ENCODE measurements at places on chromosomes 4 and X.

GRCh38 chr4:118814058-118814457, 21.9 kb downstream of the SEC24D start:
- no peak for DNase-seq

DNA sequence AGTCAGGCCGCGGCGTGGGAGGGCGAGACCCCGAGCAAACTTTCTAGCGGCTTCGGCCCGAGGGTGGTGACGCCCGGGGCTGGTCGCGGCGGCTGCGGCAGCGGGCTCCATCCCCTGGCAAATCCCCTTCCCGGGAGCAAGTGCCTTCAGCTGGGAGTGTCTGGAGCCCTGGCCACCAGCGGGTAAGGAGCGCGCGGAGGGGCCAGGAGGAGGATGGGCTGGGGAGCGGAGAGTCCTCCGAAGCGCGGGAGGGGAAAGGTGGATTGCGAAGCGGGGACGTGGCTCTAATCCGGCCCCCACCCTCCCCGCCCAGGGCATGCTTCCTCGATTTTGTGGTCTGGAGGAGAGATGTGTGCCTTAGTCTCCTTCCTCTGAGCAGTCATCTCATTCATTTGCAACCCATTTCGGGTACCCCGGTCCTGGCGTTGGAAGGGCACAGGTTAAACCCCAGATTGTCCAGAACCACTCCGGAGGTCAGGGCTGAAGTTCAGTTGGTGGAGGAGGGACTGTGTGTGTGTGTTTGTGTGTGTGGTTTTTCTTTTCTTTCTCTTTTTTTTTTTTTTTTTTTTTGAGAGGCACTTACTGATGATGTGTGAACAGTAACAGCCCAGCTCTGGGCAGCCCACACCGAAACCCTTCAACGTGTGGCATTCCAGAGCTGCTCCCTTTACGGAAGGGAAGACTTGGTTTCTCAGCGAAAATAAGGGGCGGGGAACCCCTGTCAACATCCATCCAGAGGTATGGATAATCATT, 516 bp downstream of the SGMS2 start:
- DNase-seq = no peak

DNA sequence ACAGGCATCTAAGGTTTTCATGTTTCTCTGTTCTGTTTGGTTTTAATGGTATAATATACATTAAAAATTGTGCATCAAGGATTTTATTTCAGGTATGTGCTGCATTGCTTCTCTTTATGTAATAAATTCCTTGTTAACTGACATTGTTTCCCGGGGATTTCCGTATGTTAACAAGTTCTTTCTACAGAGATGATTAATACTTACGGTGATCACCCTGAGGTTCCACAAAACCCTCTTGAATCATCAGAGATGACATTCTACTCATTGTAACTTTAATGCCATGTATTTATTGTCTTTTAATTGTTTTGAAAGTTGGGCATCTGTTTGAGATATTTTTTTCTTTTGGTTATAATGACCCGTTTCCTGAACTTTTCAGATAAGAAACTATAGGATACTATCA, 37.5 kb downstream of the ARHGAP10 start:
- peak; percentile 49 for DNase-seq

DNA sequence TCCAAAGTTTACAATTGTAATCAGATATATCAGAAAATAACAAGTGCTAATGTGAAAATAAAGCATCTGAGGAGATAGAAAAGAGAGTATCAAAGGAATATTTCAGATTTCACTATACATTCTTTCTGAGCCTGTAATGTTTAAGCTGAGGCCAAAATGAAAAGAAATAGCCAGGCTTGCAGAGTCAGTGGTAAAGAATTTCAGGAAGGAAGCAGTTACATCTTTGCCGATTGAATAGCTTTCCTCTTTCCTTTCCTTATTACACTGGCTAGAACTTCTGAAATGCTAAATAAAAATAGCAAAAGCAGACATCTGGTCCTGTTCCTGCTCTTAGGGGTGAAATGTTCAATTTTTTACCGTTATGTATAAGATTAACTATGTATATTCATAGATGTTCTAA, 1441.6 kb upstream of the PCDH7 start:
- peak; percentile 76 for DNase-seq

DNA sequence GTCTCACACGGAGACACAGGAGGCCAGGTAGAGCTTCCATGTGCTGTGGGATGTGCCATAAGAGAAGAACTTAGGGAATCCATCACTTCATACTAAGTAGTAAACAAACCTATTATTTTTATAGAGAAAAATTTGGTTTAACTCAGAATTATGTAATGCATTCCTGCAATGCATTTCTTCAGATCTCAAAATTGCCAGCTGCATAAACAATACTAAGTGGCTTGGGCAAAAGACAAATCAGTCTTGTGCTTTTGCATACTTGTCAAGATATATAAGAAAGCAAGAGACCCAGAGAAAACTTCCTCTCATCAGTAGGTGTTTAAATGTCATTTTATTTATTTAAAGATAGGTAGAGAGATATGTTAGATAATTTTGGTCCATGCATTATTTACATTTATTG, 382.1 kb upstream of the CTSO start:
- no peak for DNase-seq

GRCh38 chr4:164350061-164350460, 403.9 kb upstream of the SMIM31 start:
- no peak for DNase-seq

- no peak for DNase-seq
Observed at GRCh38 chr4:173187732-173188131, 19.1 kb downstream of the GALNT7 start.

DNA sequence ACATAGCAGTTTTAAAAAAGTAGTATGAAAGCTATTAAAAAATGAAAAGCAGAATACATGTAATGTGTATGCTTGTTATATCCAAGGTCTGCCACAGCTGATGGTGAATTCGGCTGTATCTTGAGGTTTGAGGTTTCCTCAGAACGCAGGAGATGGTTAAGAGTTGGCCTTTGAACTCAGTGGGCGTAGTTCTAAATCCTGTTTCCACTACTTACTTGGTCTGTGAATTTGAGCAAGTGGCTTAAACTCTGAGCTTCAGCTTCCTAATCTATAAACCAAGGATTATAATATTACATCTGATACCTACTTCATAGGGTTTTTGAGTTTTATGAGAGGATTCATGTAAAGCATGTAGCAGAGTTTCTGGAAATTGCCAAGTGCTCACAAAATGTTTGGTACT, 125.2 kb downstream of the STIM2 start:
- no peak for DNase-seq

GRCh38 chr4:177802162-177802561, 359.9 kb upstream of the AGA start:
- no peak for DNase-seq
